Fibroblast of skin of left quadriceps (primary cell): ENCODE measurements at places on chromosomes 3 and 15.
A peak's percentile ranks its signal among the peaks of the same experiment; 100 is the strongest.

GRCh38 chr15:38666865-38667510 lies 102.4 kb upstream of the RASGRP1 start:
- no peak for DNase-seq

DNA sequence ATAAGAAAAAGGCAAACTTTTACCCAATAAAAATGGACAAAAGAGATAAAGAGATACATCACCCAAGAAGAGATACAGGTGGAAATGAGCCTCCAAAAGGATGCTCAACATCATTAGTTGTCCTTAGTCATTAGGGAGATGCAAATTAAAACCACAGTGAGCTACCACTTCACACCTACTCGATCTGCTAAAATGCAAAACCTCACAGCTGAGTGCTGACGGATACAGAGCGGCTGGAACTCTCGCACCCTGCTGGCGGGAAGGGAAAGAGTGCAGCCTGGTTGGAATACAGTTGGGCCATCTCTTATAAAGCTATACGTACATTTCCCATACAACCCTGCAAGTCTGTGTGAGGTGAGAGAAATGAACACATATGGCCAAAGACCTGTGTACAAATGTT lies 78.5 kb upstream of the PRR20G start:
- DNase-seq, result no peak

GRCh38 chr3:30502742-30503073 lies 103.7 kb upstream of the TGFBR2 start:
- no peak for DNase-seq

- peak; percentile 20 for DNase-seq
These were observed 11.1 kb downstream of the SLC6A6 start for GRCh38 chr3:14413381-14414071.

DNA sequence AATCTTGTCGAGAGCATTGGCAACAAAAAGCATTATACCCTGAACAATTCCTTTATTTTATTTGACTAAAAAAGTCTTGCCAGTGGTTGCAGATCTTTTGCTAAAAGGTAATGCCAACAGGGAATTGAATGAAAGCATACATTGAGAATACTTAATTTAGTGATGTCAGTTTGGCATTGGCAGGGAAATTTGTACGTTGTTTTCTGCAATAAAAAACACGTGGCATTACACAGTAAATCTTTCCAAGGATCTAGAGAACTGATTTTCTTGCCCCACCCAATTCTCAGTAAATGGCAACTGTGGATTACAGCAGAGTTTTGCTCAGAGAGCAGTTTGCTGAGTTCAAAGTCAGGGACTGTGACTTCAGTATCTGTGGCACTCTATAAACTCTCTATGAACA lies 38.3 kb upstream of the IGSF10 start:
- no peak for DNase-seq

DNA sequence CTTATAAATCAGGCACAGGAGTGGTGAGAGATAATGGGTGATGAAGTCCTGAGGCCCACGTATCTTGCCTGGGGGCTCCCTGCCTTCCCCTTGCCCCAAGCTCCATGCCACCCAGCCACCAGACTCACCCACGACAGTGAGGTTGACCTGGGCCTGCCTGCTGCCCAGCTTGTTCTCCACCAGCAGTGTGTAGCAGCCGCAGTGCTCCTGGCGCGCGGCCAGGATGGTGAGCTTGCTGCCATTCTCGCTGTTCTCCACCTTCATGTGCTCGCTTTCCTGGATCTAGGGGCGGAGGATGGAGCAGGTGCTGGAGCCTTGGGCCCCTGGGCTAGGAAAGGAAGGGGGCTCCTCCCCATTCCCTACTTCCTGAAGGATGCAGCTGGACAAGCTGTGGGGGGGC lies 79.1 kb upstream of the HACD2 start:
- no peak for DNase-seq

DNA sequence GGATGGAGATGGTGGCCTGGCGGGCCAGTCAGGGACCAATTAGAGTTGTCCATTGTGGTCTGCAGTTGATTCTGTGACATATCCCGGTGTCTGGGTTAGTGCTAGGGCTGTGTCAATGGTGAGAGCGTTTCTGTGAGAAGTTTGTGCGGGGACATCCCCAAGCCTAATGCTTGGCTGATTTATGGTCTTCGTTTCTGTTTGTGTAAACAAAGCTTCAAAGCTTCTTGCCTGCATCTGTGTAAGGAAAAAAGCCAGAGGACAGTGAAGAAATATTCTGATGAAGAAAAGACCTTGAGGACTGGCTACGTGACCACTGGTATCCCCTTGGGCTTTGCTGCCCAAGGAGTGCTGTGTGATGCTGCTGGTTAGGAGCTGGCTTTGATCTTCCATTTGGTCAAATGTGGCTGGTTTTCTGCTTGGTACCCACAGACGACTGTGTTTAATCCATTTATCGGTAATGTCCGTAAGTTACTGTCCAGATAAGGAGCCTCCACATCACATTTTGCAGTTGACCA lies 74.6 kb upstream of the LRTM1 start:
- no peak for DNase-seq

- no peak for DNase-seq
These were observed 15.3 kb downstream of the PXYLP1 start for GRCh38 chr3:141246958-141247301.

DNA sequence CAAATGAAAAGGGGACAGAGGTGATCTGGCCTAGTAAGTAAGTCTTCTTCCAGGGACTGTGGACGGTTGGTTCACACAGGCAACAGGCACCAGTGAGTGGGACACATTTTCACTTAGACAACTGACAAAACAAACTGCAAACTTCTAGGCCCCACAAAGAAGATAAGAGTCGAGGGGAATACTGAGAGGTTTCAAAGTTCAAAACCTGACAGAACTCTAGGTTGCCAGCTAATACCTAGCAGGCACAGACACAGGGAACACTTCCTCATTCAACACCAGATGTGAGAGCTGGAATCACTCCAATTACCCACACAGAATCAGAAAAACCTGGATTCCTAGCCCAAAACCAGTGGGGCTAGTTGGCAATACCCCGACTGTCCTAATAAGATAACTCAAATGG lies 621.7 kb downstream of the ZPLD1 start:
- no peak for DNase-seq

GRCh38 chr3:153599685-153600084 lies 437.7 kb downstream of the RAP2B start:
- peak; percentile 44 for DNase-seq

DNA sequence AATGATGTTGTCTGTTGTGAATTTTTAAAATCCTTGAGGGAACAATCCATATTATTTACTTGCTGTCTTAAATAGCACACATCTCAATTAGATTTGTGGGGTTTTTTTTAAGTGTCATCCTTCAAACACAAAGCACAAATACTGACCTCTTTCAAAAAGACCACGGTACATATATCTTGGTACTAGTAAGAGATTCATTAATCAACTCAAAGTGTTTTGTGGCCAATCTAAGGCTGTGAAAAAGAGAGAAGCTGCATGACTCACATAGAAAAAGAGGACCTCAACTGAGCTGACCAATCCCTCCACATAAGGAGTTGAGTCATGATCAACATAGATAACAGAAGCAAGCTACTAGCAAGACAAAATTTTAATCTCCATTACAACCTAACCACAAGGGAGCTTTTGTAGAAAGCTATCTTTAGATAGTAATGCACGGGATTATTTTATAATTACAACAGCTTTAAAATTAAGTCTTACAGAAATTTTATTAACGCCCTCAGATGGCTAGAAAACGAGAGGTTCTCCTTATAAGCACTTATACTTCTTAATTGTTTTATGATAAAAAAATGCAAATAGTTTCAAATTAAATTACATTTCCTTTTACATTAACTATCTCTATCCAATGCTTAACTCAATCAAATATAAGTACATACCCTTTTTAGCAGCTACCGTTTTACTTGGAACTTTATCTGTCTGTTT lies 60.5 kb downstream of the TOP2B start:
- DNase-seq, result peak; percentile 62

- DNase-seq, result no peak
These were observed 74.6 kb upstream of the PSMD6 start for GRCh38 chr3:64097920-64098319.

GRCh38 chr15:39181056-39181747 lies 399.7 kb upstream of the THBS1 start:
- DNase-seq, result no peak

GRCh38 chr3:112489674-112490479 lies 9.4 kb downstream of the BTLA start:
- no peak for DNase-seq

- DNase-seq, result no peak
These were observed 298.5 kb upstream of the PPP2R3A start for GRCh38 chr3:135667061-135667460.

- peak; percentile 30 for DNase-seq
These were observed 43.1 kb downstream of the DNASE1L3 start for GRCh38 chr3:58167431-58168351.

DNA sequence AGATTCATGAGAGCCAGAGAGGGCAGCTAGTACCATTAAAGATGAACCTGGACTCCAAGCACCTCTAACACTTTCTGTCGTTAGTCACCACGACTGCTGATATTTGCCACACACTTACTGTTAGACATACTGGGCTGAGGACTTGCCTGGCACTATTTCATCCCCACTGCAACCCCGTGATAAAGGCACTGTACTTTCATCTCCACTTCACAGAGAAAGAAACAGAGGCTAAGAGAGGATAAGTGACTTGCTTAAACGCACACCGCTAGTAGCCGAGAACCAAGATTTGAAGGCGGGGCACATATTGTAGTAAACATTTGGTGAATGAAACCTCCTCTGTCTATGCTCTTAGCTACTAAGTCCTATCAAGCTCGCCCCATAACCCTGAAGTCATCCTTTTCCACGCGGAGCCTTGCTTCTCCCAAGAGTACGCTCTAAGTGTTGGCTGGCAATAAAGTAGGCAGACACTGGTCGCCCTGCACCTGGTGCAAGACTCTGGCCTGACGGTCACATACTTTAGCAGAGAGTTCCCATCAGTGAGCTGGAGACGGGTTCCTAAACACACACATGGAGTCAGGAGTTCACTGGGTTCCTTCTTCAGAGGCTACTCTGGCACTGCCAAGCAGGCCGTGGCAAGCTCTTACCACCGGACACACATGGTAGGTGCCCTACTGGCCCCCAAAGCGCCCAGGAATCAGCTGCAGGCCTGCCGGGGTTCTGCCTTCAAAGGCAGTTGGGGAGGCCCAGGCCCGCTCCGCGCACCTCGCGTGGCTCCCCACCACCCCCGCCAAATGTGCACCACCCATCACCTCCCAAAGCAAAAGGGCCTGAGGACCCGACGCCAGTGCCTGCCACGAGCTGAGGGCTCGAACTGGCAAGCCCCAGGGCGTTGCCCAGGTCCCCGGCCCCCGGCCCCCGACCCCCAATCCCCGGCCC lies 951 bp downstream of the POMGNT2 start:
- no peak for DNase-seq

GRCh38 chr3:104286645-104287044 lies 1080.1 kb upstream of the ALCAM start:
- DNase-seq, result no peak

DNA sequence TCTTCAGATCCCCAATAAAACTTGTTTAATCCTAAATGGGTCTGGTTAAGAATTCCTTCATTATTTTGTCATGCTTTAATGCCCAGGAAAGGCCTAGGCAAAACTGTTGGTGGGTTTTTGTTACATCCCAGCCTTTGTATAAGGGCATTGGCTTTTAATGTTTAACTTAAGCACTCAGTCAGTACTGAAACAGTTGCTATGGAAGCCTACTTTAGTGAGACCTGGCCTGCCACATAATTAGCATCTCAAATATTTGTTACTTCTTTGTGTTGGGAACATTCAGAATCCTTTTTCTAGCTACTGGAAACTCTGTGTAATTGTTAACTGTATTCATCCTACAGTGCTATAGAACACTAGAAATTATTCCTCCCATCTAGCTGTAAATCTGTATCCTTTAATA lies 369.6 kb upstream of the ATP10A start:
- DNase-seq, result no peak

- DNase-seq, result no peak
These were observed 5.4 kb upstream of the VPS39 start for GRCh38 chr15:42213511-42213910.

DNA sequence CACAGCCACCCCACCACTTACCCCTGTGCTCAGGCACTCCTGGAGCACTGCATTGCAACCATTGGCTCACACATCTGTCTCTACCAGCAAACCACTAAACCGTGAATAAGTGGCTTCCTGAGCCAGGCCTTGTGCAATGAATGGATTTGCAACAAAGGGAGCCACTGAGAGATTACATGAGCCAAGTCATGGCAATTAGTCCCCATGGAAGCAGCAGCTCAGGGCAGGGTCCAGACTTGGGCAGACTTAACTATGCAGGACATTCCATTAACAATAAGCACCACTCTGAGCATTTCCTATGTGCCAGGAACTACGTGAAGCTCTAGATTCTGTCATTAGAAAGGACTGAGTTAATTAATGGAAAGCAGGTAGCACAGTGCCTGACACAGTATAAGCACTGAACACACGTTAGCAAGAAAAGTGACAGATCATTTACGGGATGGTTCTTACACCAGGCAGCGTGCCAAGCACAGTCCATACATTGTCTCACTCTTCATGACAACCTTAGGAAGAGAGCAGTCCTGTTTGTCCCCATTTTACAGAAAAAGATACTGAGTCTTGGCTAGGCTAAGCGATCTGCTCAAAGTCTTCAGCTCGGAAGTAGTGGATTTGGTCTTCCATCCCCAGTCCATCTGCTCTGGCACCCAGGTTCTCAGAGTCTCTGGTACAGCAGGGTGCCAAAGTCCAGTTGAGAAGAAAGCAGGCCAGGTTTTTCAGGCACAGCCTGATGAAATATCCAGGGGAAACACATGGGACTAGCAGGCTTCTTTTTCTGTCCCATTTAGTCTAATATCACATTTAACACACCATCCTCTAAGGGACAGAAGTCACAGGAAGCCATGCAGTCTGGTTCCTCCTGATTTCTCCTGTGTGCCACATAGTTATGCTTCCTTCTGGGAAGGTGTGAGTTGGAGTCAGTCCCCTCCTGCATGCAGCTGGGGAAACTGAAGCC lies 44.1 kb downstream of the LIPC start:
- DNase-seq, result no peak

DNA sequence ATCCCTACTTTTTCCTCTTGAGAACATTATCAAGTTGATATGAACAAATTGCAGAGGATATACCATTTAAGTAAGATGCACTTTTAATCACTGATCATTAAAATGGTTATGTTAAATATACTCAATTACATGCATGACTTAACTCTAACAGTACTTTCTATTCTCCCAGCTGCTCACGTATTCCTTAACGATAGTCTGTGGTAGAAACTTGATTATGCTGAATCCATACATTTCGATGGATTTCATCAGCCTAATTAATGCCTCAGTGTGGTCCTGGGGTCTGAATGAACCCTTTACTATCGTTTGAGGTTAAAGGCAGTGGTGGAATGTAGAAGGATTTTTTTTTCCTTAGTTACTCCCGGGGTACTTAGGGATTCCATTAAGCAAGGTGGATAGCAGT lies 18.6 kb downstream of the SOX2 start:
- DNase-seq, result no peak

- DNase-seq, result peak; percentile 39
These were observed 1.1 kb upstream of the LPP start for GRCh38 chr3:188152660-188153436.

DNA sequence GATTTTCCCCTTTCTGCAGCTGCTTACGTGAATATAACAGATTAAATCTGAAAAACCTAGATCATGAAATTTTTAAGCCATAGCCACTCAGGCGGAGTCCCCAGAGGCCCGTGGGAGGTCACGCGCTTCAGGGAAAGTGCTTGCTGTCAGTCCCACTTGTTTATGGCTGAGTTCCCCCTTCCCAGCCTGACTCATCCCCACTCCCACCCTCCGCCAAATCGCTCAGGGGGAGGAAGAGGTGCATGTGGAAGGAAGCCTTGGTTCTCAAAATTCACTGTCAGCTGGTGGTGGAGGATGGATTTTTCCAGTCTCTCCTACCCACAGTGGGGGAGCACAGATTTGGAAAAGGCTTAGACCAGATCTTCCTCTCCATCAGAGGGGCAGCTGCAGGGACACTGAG lies 67.4 kb downstream of the CORO2B start:
- DNase-seq, result no peak
